ENCODE measurements at places on chromosomes 11 and 22. TPM values are rescaled to one million over a fixed set of nuclear protein-coding genes. Genes with fewer than 3 reads are reported as not detected.

CALCA gene
- total RNA-seq, result not detected

OR4X1 gene
- not detected for total RNA-seq

SGSM1 gene
- 0.23 TPM for total RNA-seq

OR5B12 gene
- total RNA-seq, result not detected

MS4A6A gene
- total RNA-seq, result not detected

CBLIF gene
- total RNA-seq, result not detected

NAALAD2 gene
- total RNA-seq, result 0.03 TPM

MS4A15 gene
- not detected for total RNA-seq

SLC5A12 gene
- not detected for total RNA-seq

SCGB1A1 gene
- not detected for total RNA-seq

TRPC6 gene
- total RNA-seq, result 0.89 TPM

LRP4 gene
- total RNA-seq, result 8.8 TPM

MS4A8 gene
- not detected for total RNA-seq

AIFM3 gene
- total RNA-seq, result 3.4 TPM

All from A549 treated with DMSO at 1 μM for 4 hours (cell line).